Hindlimb muscle (tissue), 1 donor: ENCODE measurements at places on chromosomes 3 and 15.

DNA sequence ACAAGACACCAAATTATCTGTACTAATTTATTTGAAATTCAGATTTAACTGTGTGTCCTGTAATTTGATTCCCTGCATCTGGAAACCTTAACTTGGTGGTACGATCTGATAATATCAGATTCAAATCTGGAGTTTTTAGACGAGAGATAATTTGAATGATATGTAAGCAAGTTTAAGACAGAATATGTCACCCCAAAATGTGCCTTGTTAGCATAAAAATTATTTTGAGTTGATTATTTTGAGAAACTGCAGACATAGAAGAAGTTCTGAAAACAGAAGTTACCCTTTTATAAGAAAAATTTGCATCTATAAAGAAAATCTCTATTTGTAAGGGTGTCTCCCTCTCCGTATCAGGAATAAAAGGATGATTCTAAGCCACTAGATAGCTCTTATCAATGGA lies 1202.8 kb downstream of the ROBO2 start:
- no peak for DNase-seq

- no peak for DNase-seq
These were observed 35.5 kb upstream of the TIMP4 start for GRCh38 chr3:12194209-12194608.

DNA sequence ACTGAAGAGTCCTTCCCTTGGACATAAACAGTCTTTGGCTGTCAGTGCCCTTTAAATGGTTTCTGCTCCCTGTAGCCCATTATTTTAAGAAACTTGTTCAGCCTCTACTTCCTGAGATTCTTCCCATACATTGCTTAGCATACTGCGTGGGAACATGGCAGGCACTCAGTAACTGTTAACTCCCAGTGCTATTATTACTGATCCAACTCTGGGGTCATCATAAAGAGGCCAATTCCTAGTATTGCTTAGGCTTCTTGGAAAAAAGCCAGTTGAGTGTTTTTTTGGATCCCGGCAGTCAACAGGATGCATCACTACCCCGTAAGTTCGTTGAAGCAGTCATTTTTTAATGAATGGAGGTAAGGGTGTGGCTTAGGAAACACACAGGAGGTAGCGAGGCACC lies 206.2 kb upstream of the ADAMTS9 start:
- no peak for DNase-seq

DNA sequence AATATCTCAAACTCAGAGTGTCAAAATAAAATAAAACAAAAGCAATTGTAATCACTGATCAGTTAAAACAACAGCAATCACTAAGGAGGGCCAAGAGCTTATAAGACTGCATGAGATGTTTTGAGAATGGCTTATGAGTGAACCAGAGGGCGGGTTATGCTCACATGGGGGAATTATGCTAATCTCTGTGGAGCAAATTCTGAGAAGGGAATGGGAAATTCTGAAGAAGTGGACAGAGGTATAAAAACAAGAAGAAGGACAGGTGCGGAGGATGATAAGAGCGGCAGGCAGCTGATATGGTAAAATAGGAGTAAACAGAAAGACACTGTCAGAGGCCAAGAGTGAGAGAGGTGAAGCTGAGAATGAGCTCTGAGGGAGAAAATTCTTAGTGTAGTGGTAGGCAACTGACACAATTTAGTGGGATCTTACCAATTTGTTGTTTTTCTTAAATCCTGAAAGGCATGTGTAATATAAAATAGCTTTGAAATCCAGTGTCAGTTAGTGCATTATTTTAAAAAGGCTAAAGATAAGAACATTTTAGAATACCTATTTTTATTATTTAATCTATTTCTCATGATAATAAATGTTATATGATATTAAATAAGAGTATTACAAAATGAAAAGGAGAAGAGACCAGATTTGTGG lies 133.8 kb downstream of the SPATA16 start:
- DNase-seq = no peak

- no peak for DNase-seq
These were observed 110.8 kb downstream of the BBX start for GRCh38 chr3:107633327-107634098.

DNA sequence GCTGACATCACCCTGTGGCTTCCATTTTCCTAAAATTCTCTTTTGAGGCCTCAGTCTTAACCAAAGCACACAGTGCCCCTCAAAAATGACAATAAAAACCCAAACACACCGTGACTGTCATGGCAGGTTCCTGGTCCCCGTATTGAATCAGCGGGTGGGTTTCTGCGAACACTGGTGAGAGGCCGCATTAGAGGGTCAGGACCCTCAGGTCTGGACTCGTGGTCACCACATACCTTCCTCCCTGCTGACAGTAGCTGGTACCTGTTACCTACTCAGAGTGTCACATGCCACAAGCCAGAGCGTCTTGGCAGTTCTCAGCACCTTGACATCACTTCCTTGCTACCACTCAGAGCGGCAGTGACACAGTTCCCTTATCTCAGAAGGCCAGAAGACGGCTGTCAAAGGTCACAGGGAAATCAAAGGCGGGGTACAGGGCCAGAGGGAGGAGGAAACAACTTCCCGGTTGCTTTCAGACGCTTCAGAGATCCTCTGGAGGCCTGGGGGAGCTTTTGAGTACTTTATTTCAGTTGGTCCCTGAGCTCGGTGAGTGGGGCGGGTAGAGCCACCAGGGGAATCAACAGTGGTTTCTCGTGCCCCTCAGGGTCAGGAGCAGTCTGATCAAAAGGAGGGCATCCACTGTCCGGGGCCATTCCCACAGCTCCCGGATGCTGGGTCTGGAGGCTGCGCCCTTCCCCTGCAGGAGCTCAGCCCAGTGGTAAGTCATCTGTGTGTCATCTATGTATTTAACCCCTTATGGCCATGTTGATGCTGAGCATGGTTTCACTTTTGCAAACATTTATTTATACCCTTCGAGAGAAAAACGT lies at the start of the genes CCR5AS and CCRL2:
TSS of gene CCR5AS (minus strand) at position 279 of the 824 bp plus-strand sequence.
TSS of gene CCRL2 (plus strand) at position 472 of the 824 bp plus-strand sequence. CDS start 821 bp downstream, outside the sequence.
- no peak for DNase-seq

GRCh38 chr3:52190294-52191074 lies 7.5 kb upstream of the ALAS1 start:
- DNase-seq = no peak

GRCh38 chr15:33262306-33262705 lies 48.5 kb upstream of the RYR3 start:
- no peak for DNase-seq

GRCh38 chr3:129594409-129594808 lies 12.1 kb downstream of the PLXND1 start:
- DNase-seq = no peak

- DNase-seq = peak; percentile 31
These were observed at the start of gene ABCF3 for GRCh38 chr3:184186184-184186901. ABCF3 (plus strand) TSS chr3:184186199; CDS start chr3:184186208, 9 bp downstream.

- DNase-seq = peak; percentile 16
These were observed 149.9 kb downstream of the IGSF11 start for GRCh38 chr3:118884748-118885206.

DNA sequence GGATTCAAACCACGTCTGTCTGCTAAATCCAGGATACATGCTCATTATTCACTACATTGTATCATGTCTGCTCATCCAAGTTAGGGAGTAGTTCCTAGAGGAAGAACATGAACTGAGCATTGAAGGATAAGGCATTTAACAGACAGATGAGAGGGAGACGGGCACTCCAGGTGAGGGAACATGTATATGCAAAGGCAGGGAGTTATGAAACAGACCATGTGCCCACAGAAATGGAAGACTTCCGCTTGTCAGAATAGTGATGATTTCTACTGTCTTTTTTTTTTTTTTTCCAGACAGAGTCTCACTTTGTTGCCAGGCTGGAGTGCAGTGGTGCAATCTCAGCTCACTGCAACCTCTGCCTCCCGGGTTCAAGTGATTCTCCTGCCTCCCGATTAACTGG lies 5.0 kb upstream of the NDUFAF1 start:
- DNase-seq = no peak

DNA sequence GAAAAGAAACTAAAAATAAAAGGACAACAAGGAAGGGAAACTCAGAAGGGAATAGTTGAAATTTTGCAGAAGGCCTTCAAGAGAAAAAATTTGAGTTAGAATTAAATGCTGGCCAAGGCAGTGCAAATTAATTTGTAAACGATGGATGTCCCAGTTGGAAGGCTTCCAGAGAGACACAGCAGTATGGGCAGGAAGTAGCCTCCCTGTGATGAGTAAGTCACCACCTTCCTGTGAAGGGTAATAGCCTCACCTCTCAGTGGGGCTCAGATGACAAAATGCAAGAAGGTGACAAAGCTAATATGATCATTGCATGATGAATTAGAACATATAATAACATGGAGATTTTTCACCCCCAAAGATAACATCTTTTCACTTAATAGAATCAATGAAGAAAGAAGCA lies 27.3 kb upstream of the TMCO5A start:
- DNase-seq = no peak

GRCh38 chr15:32898414-32898813 lies 180.6 kb downstream of the GREM1 start:
- DNase-seq = no peak

GRCh38 chr3:197008436-197009209 lies 21.0 kb downstream of the MELTF start:
- no peak for DNase-seq

- DNase-seq = no peak
These were observed 66.4 kb upstream of the TRA2B start for GRCh38 chr3:186004209-186004608.

DNA sequence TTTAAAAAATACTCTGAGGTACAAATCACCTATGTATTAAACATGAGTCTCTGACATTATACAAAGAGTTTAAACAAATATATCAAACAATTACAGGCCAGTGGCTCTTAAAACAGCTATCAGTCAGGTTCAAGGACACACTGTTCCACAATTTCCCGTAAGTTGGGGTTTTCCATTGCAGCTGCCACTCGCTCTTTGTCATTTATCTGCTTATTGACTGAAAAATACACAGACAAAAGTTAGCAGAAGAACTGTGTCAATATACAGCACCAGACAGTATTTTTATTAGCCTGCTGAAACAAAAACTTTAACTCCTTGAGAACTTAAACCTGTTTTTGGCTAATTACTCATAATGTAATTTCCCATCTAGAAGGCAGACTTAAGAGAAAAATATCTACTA lies 20.8 kb downstream of the CIAO2A start:
- DNase-seq = no peak

GRCh38 chr3:123075359-123075758 lies 8.5 kb downstream of the PDIA5 start:
- no peak for DNase-seq

GRCh38 chr3:43001556-43002121 lies 22.5 kb downstream of the GASK1A start:
- no peak for DNase-seq

- DNase-seq = no peak
These were observed 17.4 kb upstream of the MKRN3 start for GRCh38 chr15:23548071-23548470.

GRCh38 chr3:111859974-111860859 lies 1.2 kb downstream of the PHLDB2 start:
- DNase-seq = peak; percentile 84

- no peak for DNase-seq
These were observed 12.1 kb downstream of the WNT7A start for GRCh38 chr3:13867732-13868131.
